ENCODE measurements at places on chromosomes 6 and 20.

- DNase-seq = no peak
Measured at GRCh38 chr20:33784225-33784624, 26.9 kb upstream of the CHMP4B start.

GRCh38 chr20:39638731-39639130, 676.6 kb downstream of the DHX35 start:
- DNase-seq = no peak

DNA sequence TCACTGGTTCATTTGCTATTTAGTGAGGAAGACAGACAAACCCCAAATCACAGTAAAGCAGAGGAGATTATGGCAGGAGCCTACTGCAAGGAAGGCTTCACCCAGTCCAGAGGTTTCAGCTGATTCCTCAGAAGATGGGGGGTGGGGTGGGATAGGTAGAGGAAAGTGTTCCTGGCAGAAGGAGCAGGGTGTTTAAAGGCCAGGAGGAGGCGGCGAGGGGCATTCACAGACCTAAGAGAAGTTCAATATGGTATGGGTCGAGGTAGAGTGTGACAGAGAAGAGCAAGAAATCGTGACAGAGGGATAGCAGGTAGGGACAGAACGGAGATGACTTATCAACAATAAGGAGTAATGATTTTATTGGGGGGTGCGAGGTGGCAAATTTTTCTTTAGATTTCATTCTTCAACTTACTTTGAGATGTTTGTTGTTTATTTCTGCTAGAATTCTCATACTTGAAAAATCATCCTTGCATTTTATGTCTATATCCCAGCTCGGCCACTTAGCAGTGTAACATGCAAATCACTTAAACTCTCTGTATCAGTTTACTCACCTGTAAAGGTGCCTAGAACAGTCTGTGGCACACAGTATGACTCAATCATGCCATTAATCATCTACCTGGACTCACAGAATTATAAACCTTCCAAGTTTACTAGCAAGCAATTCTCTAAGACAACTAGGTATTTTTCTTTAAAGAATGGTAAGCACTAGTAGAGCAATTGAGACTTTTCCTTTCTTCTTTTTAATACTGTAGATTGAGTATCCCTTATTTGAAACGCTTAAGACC, 176.7 kb downstream of the REV3L start:
- DNase-seq = no peak

DNA sequence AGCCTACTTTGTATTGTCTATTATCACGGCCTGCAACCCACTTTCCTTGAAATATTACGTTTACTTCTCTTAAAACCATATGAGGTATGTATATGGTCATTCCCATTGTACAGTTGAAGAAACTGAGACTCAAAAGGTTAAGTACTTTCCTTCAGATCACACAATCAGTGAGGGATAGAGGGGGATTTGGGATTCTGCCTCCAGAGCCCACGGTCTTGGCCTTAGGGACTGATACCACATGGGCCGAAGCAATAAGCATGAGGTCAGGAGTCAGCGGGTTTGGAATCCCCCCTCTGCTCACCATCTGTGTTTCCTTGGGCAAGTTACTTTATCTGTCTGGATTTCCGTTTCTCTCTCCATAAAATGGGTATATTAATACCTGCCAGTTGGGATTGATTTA, 19.4 kb upstream of the EPB41L1 start:
- no peak for DNase-seq

GRCh38 chr6:70706491-70707123, 38.9 kb downstream of the SMAP1 start:
- DNase-seq = no peak

- DNase-seq = no peak
Measured at GRCh38 chr6:39330057-39330456, 7.6 kb upstream of the KCNK16 start.

GRCh38 chr6:154933181-154933827, 61.8 kb upstream of the TIAM2 start:
- DNase-seq = no peak

DNA sequence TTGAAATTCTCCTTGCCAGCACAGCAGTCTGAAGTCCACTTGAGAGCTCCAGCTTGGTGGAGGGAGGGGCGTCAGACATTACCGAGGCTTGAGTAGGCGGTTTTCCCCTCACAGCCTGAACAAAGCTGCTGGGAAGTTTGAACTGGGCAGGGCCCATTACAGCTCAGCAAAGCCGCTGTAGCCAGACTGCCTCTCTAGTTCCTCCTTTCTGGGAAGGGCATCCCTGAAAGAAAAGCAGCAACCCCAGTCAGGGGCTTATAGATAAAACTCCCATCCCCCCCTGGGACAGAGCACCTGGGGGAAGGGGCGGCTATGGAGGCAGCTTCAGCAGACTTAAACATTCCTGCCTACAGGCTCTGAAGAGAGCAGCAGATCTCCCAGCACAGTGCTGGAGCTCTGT, 325.3 kb downstream of the GJA1 start:
- no peak for DNase-seq

- no peak for DNase-seq
Measured at GRCh38 chr6:100057941-100058340, 63.9 kb upstream of the MCHR2 start.
